ENCODE measurements at places on chromosomes 4 and X. TPM values are rescaled to one million over a fixed set of nuclear protein-coding genes. Genes with fewer than 3 reads are reported as not detected.

The ADH1B gene
- 81.4 TPM for total RNA-seq

The TKTL2 gene
- total RNA-seq = not detected

The OR13H1 gene
- not detected for total RNA-seq

The SPANXD gene
- total RNA-seq = not detected

The USP51 gene
- 1.9 TPM for total RNA-seq

The GAGE1 gene
- under 0.01 TPM for total RNA-seq

The VSIG4 gene
- total RNA-seq = not detected

The PSAPL1 gene
- total RNA-seq = not detected

The CXorf65 gene
- not detected for total RNA-seq

The CENPVL1 gene
- total RNA-seq = not detected

The MAGEA12 gene
- total RNA-seq = under 0.01 TPM

The DCHS2 gene
- total RNA-seq = under 0.01 TPM

The PABPC1L2B gene
- not detected for total RNA-seq

The NDNF gene
- 0.18 TPM for total RNA-seq

The KLKB1 gene
- total RNA-seq = not detected

The ZDHHC15 gene
- total RNA-seq = under 0.01 TPM

The SPANXB1 gene
- not detected for total RNA-seq

The GABRE gene
- total RNA-seq = 58.4 TPM

The MAGEC2 gene
- 0.14 TPM for total RNA-seq

The MAGED4B gene
- total RNA-seq = 38.0 TPM

The PDCL2 gene
- total RNA-seq = not detected

The RAB28 gene
- total RNA-seq = 12.3 TPM

The SAGE1 gene
- under 0.01 TPM for total RNA-seq

The NSUN7 gene
- total RNA-seq = under 0.01 TPM

All from smooth muscle cell of bladder (primary cell).